Activated naive CD4-positive, alpha-beta T cell treated with Interleukin-2 at 50 U/mL for 16 hours (primary cell): ENCODE measurements at places on chromosomes 6 and 20.
A peak's percentile ranks its signal among the peaks of the same experiment; 100 is the strongest.

- no peak for DNase-seq
These were observed 248.5 kb downstream of the BTBD3 start for GRCh38 chr20:12166053-12166717.

- no peak for DNase-seq
These were observed 24.4 kb downstream of the SYNDIG1 start for GRCh38 chr20:24493661-24494459.

- DNase-seq = no peak
These were observed 18.1 kb downstream of the PPP1R3G start for GRCh38 chr6:5103250-5103649.

DNA sequence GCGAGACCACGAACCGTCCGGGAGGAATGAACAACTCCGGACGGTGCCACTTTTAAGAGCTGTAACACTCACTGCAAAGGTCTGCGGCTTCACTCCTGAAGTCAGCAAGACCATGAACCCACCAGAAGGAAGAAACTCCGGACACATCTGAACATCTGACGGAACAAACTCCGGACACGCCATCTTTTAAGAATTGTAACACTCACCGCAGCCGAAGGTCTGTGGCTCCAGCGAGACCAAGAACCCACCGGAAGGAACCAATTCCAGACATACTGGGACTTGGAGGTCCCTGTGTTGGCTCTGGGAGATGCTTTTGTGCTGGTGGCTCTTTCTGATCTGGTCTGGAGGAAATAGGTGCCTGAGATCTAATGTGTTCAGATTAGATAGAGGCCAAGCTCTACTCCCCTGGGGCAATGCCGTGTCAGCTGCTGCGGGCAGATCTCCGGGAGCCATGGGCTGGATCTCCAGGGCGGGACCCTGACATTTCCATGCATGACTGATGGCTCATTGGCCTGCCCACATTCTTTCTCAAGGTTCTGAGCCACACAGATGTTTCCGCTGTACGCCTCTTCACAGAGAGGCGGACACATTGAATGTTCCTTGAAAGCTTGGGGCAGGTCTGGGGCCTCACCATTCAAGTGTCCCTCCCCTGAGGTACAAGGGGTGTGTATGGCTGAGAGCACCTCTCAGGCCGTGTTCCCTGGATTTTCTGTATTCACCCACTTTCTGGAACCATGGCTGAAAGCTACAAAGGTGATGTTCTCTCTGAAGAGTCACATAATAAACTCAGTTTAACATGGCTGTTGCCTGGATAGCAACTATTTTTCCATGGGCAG lies 29.3 kb downstream of the GMPR start:
- DNase-seq = no peak

GRCh38 chr20:50601511-50602431 lies 89.6 kb downstream of the RIPOR3 start:
- no peak for DNase-seq

GRCh38 chr6:98590136-98590681 lies 244.2 kb upstream of the POU3F2 start:
- DNase-seq = no peak

DNA sequence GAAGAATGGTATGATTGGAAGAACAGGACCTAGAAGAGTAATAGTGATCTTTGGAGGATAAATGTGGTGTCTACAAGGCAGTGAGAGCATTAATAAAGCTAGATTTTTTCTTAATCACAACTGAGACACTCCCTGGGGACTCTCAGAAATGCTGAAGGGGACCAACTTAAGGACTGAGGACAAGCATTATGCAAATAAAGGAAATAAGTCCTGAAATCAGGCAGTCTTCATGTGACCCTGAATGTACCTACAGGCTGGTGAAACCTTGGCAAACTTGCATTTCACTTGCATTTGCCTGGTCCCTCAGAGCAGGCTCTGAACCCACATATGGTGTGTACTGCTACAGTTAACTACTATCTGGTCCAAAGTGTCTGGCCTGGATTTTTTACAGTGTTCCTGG lies 19.3 kb upstream of the TTK start:
- DNase-seq = no peak

DNA sequence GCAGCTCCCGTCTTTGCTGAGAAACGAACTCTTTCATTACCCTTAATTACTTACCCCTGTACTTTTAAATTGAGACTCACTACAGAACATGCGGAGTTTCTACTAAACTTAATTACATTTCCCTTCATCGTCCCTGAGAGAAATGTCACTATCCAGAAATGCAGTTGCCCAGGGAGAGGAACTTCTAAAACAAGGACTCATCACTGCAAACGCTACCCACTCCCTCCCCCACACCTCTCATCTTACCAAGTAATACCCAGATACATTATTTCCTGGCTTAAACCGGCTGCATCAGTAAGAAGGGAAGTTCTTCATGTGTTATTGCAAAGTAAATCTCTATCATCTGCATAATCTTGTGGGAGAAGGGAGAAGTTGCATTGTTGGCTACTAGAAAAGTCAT lies 138.3 kb downstream of the IPCEF1 start:
- DNase-seq = no peak

GRCh38 chr20:4666001-4666479 lies 55.7 kb upstream of the PRND start:
- DNase-seq = peak; percentile 61

DNA sequence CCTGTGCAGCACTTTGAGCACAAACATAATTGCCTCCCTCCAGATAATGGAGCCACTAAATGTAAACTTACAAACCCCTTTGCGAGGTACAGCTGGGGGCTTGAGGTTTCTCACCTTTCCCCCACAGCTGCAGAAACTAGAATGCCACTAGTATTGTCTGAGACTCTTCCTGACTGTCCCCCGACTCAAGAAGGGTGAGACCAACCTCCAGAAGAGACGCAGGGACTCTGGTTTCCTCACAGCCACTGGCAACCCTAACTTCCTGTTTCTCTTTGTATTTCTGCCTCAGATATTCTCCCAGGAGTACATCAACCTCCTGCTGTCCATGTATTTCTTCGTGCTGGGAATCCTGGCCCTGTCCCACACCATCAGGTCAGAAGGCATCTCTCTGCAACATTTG lies 23.6 kb downstream of the HM13 start:
- no peak for DNase-seq

GRCh38 chr20:61634376-61635145 lies 382.5 kb downstream of the CDH4 start:
- DNase-seq = no peak

- DNase-seq = no peak
These were observed 89.5 kb downstream of the CDKAL1 start for GRCh38 chr6:20623761-20624160.

GRCh38 chr20:3755814-3756480 lies 11.6 kb downstream of the ADISSP start:
- no peak for DNase-seq

DNA sequence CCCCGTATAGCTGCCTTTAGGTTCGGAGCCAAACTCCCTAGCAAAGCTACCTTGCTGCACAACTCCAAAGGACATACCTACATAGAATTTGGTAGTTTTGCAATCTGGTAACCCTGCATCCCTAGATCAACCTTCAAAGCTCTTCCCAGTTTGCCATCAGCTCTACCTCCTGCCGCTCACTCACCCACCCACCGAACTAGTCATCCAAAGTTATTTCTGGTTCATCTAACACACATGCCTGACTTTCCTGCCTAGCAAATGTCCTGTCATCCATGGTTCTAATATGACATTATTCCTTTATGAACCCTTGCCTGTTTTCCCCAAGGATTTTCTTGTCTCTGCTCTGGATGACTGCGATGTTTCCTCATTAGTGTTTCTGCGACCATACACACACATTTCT lies 21.6 kb downstream of the SPAG4 start:
- DNase-seq = no peak

GRCh38 chr6:132054525-132054924 lies 103.4 kb upstream of the CCN2 start:
- DNase-seq = no peak

GRCh38 chr6:164109770-164110140 lies 695.2 kb downstream of the QKI start:
- no peak for DNase-seq
